ENCODE measurements at places on chromosomes 2 and 18.

GRCh38 chr2:148184976-148185375, 164.1 kb downstream of the MBD5 start:
- DNase-seq: no peak

DNA sequence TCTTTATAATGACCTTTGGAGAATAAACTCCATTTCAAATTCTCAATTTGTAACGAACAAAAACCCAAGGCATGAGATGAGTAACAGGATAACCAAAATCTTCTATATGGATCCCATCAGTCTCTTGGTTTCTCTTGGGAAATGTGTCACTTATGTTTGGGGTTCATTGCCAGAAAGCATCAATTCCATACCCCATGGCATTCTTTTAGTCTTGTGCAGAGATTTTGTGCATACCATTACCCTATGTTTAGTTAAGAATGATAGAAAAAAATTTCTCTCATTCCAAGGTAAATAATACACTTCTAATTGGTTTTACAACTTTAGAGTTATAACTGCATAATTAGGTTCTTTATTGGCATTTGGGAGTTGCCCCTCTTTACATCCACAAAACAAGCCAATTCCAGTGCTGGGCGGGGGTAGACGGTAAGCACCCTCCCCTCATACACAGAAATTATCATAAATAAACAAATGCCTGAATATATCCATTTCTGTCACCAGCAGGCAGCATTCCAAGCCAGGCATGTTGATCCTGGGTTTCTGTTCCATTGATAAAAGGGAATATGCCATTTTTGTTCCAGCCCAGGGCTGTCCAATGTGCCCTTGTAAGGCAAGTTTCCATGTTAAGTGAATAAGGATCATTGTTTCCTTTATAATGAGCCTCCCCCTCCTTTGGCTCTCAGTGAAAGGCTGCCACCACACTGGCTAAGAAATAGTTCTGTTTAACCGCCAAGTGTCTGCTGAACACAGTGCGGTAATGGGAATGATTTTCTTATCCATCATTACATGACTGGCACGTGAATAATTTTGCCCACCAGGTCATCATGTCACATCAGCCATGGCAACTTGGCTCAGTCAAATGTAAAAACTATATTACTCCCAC, 680.1 kb upstream of the ZEB2 start:
- no peak for DNase-seq

DNA sequence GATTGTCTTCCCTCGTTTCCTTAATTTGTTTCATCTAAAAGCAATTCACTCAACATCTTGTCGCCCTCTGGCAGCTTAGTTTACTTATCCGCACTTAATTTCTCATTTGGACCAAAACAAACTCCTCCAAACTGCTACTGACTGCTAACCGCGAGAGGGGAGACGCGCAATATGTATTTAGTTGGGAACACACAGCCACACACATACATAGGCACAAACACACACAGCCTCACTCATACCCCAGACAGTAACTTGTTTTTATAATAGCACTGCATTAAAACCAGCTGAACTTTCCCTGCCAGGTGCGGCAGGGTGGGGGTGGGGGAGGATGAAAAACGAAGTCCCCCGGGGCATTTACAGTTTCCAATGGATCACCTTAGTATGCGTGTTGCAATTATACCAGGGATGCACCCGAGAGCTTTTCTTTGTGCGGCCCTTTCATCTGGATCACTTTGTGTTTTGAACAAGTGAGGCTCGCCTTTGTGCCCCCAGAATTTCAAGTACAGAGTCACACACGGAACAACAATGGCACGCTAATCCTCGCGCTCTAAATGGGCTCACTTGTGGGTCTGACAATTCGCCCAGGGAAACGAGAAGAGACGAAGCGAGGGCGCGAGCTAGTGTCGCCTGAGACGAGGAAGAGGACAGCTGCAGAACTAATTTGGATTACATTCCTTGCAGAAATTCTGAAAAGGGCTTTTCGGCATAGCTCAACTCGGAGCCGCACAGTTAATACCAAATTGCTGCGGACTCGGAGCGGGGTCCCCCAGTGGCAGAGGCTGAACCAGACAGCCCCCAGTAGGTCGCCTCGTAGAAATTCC, 2.4 kb downstream of the ERBB4 start:
- no peak for DNase-seq

DNA sequence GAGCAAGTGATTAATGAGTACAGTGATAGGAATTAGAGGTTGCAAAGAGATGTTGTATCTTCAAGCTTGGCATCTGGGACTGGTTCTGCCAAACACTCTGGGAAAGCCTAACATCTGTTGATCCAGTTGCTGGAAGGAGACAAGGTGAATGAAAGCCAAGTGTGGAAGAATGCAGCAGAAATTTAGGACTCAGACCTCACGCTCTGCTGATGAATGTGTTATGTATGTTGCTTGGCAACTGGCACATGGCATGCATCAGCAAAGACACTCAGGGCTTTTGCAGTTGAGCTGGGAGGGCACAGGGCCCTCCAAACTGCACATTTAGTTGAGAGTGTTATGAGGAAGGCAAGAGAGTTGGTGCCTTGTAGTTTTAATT, 105.5 kb downstream of the COLEC12 start:
- DNase-seq: no peak

DNA sequence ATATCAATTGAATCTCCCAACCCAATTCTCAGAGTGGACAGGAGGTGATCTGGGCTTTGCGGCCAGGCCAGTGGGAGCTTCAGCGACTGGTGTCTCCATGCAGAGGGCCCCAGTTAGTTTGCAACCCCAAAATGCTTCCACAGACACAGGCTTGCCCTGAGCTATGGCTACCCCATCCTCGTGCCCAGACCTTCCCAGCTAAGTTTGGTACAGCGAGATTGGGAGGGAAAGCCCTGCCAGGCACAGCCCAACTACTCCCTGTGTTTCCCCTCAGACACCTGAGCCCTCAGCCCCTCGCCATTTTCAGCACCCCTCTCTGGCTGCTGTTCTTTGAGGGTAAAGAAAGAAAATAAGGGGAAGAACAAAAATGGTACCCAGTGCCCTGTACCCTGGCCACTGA, 142.9 kb downstream of the TNS1 start:
- DNase-seq: no peak

DNA sequence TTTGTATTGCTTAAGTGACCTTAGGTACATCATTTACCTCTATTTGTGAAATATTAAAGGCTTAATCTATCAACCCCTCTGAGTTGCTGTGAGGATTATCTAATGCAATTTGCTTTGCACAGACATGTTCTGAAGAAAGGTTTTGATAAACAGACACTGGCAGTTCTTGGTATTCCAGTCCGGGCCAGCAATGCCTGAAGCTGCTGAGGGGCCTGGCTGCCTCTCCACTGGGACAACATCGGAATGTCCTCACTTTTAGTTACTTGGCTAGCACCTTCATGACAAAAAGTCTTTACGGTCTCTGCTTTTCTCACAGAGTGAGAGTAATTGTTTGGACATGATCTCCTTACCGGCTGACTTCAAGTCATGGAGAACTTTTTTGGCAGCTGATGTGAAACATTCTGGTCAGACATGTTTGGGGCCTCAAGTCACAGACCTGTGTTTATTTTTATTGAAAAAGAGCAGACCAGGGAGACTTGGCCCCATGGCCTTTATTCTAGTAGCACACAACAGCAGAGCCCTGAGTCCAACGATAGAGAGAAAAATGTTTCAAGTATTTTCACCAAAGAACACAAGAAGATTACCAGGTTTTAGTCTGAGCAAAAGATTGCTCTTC, 1112.3 kb upstream of the FANCL start:
- DNase-seq: no peak

DNA sequence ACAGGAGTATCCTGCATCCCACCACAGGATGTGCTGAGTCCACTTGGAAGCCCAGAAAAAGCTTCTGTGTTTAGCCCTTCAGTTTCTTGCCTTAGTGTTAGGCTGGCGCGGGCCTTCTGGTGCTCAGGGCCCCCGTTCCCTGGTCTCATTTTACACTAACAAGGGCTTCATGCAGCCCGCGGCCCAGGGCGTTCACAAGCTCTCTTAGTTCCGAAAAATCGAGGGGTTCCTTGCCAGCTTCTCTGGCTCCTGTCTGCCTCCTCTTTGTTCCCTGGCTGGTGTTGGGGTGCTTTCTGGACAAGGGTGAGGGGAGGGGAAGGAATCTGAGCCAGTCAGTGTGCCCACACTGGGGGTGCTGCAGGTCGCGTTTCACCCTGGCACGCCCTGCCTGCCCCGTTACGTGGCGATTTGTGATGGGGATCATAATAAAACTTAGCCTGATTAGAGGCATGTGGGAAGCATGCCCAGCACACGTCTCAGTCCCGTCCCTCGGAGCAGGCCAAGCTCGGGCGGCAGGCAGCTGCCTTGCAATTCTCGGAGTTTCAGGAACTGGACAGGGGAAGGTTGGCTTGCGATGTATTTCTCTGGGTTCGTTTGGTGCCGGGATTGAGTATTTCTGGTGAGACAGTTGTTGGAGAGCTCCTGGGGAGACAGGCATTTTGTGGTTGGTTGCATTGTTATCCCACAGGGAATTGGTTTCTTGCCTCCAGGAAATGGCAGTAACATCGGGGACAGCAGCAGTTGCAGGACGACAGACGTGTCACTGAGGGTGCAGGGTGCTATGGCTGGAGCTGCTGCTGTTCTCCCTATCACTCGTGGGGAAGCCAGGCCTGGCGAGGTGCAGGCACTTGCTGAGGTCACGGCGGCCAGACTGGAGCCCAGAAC, 22.9 kb downstream of the SH3BP4 start:
- no peak for DNase-seq

- no peak for DNase-seq
Observed at GRCh38 chr18:59715445-59715844, 18.2 kb upstream of the CCBE1 start.

GRCh38 chr18:58292638-58293037, 248.6 kb downstream of the NEDD4L start:
- DNase-seq: no peak

DNA sequence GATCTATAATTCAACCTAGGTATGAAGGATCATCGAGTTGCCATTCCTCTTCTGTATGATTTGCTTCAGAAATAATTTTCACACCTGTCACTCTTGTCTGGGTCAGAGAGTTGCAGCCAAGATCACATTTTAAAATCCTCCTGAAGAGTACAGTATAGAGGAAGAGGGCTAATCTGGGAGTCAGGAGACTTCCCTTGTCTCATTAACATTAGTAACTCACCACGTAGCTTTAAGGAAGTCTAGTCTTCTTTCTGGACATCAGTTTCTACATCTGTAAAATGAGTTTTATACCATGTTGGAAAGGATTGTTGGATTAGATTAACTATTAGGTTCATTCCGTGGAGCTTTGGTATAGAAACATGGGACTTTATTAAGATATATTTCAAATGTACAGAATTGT, 109.4 kb downstream of the TDRD15 start:
- DNase-seq: no peak

DNA sequence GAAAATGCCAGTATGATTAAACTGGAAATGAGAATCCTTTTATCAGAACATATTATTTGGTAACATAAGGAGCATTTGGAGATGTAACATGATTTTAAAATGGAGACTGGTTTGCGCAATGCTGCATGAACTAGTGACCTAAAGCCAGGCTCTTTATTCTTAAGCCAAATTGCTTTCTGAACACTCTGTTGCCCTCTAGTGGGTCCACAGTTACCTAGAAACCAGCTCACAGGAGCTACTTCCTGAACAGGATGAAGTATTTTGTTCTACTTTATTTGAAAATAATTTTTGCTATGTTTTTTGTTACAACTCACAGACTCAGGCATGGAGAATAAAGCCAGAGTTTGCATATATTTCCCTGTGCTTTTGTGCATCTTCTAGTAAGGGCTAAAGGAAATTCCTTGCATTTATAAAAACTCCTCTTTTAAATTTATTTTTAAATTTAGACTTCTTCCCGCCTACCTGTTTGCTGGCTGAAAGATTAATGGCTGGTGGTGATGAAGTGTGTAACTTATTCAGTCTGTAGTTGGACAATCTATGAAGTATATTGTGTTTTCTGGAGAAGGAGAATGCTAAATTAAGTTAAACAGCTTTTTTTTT, 146.7 kb downstream of the PARD3B start:
- DNase-seq: peak; percentile 18

- no peak for DNase-seq
Observed at GRCh38 chr2:66561645-66562303, 126.8 kb downstream of the MEIS1 start.

GRCh38 chr2:42598656-42599055, 30.2 kb downstream of the MTA3 start:
- DNase-seq: no peak

DNA sequence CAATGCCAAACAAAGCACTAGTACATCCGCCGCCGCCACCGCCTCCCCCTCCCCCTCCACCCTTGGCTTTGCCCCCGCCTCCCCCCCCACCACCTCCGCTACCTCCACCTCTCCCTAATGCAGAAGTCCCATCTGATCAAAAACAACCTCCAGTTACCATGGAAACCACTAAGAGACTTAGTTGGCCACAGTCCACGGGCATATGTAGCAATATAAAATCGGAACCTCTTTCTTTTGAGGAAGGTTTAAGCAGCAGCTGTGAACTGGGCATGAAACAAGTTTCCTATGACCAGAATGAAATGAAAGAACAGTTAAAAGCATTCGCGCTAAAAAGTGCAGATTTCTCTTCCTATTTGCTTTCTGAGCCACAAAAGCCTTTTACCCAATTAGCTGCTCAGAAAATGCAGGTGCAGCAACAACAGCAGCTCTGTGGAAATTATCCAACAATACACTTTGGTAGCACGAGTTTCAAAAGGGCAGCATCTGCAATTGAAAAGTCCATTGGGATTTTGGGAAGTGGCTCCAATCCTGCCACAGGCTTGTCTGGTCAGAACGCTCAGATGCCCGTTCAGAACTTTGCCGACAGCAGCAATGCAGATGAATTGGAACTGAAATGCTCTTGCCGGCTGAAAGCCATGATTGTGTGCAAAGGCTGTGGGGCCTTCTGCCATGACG, 168.0 kb downstream of the ASXL3 start:
- DNase-seq: no peak

GRCh38 chr2:241161646-241162281, 11.5 kb downstream of the PPP1R7 start:
- no peak for DNase-seq

DNA sequence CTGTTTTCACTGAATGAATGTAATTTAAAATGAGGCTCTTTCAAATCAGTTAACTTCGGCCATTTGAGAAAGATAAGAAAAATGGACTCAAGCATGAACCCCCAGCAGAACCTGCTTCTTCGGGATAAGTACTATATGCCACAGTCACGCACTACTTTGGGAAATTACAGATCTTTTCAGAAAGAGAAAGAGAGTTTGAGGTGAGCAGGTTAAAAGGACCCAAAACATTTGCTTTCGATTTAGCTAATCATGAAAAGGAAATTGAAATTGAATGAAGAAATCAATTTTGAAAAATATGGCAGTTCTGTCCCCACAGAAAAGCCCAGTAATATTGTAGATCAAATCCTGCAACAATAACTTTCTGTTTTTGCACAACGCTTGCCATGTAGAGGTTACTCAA, 156.9 kb downstream of the GRB14 start:
- no peak for DNase-seq

GRCh38 chr2:147934881-147935620, 85.5 kb downstream of the ORC4 start:
- no peak for DNase-seq

DNA sequence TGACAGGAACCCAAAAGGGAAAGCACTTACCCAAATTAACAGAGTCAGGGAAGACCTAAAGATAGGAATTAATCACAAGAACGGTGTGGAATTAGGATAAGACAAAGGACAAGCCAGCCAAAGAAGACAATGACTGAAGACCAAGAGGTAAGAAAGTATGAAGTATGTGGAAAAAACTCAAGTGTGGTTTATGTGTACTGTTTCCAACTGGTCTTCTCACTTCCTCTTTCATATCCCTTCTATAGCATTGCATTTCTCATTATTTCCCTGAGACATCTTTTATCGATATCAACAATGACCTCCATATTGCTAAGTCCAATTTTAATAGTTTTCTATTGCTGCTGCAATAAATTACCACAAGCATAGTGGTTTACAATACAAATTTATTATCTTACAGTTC, 313.5 kb upstream of the SLC39A10 start:
- no peak for DNase-seq
